Mucosa of descending colon (tissue), 3 donors: ENCODE measurements at places on chromosomes 1 and 21.

GRCh38 chr1:214386747-214387146 is 105.8 kb downstream of the SMYD2 start:
- no peak for DNase-seq

DNA sequence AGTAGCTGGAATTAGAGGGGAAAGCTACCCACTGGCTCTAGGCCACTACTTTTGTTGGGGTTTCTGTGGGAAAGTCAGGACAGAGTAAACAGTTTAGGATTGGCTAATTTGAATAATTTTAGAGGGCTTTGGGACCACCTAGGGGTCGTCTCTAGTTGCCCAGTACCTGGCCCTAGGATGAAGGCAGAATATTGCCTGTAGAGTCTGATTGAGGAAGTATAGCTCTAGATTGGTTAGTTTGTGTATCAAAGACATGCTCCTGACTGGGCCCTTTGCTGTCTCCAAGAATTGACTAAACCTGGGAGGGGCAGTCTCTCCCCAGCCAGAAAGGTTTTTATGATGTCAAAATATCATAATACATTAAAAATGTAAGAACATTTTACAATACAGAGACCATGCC is 142.0 kb downstream of the POU2F1 start:
- DNase-seq = no peak

DNA sequence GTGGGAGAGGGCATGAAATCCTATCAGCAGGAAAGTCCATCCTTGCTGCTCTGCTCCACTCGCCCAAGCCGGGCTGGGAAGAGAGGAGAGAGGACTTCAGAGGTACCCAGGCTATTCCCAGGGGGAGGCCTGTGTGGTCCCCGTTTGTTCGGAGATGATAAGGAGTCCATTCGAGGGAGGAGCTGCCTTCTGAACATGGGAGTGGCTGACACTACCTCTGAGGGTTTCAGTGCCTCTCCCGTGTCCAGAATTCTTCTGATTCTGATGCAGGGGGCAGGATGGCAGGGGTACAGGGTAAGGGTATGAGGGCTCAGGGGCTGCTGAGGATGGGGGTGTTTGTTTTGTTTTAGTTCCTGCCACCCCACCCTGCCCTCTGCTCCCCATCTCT is 40.4 kb downstream of the BACE2 start:
- no peak for DNase-seq

GRCh38 chr1:95096218-95096841 is 20.8 kb upstream of the TLCD4 start:
- no peak for DNase-seq

DNA sequence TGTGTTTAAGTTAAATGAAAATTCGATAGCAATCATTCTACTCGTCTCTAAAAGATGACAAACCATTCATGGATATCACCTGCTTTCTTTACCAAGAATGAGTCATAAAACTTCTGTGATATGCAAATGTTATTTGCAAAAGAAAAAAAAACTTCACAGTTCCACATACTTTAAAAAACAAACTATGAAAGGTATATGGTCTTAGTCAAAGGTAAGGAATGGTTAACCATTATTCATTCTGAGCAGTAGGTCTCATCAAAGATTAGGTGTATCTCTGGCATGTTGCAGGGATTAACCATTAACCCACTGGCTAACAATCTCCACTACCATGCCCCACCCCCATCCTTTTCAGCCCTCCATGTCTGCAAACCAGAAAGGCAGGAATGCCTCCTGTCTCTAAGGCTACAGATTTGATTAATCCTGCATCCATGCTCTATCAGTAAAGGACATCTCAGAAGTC is 44.4 kb downstream of the PTPN14 start:
- peak; percentile 37 for DNase-seq

DNA sequence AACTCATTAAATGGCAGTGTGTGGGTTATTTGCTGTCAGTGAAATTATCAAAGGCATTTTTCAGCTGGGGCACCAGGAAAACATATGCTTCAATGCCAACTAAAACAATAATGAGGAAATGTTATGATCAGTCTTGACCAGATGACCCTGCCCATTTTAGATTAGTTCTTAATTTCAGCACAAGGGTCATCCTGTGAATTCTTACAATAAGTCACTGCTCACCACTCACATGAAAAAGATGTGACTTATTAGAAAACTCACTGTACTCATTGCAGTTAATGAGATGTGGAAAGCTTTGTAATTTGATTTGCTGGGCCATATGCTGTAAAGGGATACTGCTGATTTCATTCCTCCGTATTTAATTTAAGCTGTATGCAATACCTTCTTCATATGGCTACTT is 178.5 kb upstream of the LMO4 start:
- DNase-seq = no peak

DNA sequence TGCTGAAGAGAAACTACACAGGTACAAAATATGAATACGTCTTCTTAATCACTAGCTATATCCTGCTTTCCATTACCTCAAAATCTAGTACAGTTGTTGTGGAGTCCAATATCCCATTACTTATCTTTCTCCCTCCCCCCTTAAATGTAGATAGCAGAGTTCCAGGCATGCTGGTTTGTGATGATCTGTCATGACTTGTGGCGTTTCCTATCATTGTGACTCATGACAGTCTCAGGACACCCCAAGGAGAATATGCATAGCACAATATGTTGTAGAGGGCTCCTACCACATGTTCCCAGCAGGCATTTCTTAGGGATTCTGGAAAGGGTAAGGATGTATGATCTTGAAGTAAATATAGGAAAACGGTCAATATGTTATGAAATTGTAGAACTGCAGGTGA is 206.9 kb downstream of the USH2A start:
- no peak for DNase-seq

DNA sequence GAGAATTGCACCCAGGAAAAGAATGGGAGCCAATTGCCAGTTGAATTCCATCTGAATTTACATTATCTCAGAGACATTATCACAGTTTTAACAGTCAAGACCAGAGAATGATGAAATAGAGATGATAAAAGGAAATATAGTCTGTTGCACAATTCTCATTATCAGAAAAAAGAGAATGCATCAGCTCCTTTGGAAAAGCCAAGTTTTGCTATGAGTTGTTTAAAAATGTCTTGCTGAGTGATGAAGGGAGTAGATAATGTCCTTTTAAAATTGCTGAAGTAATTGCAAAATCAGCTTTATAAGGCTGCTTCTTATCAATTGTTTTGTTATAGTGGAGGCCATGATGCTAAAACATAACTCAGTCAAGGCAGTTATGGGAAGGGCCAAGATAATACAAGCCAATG is 37.9 kb upstream of the EEIG2 start:
- no peak for DNase-seq
